Natural killer cell treated with Interleukin-12 subunit alpha and Interleukin-12 subunit beta and Interleukin-15 and Interleukin-18, amount 100 ng/mL, for 72 hours (primary cell): ENCODE measurements at places on chromosomes 7 and 10. TPM values are rescaled to one million over a fixed set of nuclear protein-coding genes. Genes with fewer than 3 reads are reported as not detected.
A peak's percentile ranks its signal among the peaks of the same experiment; 100 is the strongest.

GRCh38 chr7:131057015-131057793, 270.5 kb upstream of the MKLN1 start:
- DNase-seq = no peak

GRCh38 chr10:35056686-35057085, 33.5 kb downstream of the CUL2 start:
- no peak for DNase-seq

DNA sequence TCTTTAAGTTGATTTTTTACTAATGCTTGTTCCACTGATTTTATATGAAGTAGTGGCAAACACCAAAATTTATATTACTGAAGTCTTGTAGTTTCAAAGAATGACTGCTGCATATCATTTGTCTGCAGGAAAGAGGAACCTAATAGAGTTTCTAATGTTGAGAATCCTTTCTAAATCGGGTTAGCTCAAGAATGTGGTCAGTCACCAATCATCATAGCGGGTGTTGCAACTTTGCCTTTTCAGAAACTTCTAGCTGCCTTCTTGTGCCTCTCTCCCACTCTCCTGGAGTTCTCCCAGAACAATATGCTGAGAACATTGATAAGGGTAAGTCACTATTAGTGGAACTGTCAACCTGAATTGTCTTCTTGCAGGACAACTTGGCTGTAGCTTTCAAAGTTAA, 524.8 kb upstream of the SORCS1 start:
- DNase-seq = no peak

- no peak for DNase-seq
Observed at GRCh38 chr7:19554581-19554980, 154.3 kb downstream of the POLR1F start.

DNA sequence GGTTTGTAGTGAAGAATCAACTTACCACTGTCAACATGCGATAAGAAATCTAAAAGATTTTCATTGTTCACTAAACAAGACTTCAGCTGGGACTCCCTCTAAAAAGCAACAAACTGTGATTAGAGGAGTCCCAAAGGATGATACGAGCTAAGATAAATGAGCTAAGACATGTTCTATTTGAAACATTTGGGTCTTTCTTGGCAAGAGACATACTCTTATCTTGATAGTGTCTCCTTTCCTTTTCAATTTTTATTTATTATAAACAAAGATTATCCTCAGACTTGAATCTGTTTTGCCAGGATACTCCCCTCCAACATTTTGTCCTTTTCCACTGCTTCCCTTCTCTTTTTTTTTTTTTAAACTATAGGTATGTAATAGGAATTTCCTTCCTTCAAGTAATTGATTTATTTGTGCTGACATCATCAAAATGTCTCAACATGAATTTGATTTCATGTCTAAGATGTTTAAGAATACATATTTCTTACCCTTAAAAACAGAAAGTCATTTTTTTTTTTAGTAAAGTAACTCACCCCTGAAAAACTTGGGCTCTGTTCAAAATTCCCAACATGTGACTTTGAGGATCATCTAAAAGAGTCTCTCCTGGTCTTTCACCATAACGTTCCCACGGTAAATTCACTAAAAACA, 158.4 kb upstream of the NRP1 start:
- no peak for DNase-seq

DNA sequence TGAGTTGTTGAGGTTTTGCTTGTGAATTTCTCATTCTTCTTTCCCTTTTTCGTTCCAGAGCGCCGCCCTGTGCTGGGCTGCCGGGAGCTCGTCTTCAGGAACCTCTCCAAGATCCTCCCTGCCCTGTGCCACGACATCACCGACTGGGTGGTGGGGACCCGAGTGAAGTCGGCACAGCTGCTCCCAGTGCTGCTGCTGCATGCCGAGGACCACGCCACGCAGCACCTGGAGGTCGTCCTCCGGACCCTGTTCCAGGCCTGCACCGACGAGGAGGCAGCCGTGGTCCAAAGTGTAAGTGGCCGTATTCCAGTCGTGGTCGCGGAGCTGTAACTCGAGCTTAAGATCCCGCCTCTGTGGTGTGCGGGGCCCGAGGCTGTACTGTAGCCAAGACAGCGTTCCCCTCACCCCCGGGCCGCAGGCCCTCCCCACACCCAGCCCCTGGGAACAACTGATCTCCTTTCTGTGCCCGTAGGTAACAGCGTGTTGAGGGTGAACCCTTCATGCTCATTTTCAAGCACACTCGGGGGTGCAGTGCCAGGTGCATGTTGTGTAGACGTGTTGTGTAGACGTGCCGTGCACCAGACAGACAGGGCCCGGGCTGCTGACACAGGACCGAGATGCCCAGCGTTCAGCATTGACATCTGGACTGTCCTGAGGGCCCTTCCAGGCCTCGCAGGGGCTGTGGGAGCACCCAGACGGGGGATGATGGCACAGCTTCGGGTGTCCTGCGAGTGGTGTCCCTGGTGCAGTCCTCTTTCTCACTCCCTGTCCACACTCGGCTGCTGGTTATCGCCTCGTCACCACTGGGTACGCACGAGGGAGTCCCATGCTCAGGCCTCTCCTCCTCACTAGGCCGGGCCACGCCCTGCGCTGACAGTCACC, 27.7 kb upstream of the PRKAR1B start:
- no peak for DNase-seq

GRCh38 chr7:128459394-128459878, 3.8 kb downstream of the HILPDA start:
- DNase-seq = peak; percentile 66

DNA sequence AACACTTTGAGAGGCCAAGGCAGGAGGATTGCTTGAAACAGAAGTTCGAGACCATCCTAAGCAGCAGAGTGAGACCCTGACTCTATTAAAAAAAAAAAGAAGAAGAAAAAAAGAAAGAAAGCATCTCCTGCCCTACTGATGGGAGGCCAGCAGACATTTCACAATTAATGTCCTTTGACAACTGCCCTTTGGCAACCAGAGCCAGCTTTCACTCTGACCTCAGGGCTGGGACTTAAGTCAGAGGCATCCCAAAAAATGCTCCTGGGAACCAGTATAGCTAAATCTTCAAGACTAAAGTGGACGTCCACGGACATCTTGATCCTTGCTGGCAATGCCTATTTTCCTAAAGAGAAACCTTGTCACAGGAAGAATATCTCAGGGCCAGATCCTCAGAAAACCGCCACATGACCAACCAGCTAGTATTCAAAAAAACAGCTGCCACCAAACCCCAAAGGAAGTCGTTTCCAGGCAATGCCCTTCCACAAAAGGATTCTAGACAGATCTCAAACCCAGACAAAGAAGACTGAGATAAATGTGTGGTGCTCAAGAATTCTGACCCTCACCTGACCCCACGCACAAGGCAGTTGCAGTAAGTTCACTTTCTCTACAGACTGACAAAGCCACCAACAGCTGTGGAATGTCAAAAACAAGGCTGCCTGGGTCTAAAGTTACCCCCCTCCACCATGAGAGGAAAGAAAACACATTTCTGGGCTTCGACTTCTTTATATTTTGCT, 18.4 kb downstream of the GFRA1 start:
- no peak for DNase-seq

GRCh38 chr10:75035975-75036708, 75.3 kb upstream of the SAMD8 start:
- no peak for DNase-seq

MYH16 gene
- total RNA-seq = not detected

FKBP6 gene
- not detected for total RNA-seq

CCL26 gene
- not detected for total RNA-seq
